ENCODE measurements at places on chromosomes 1 and 21.

GRCh38 chr21:17491716-17492414 is 21.0 kb upstream of the CXADR start:
- DNase-seq, result no peak

DNA sequence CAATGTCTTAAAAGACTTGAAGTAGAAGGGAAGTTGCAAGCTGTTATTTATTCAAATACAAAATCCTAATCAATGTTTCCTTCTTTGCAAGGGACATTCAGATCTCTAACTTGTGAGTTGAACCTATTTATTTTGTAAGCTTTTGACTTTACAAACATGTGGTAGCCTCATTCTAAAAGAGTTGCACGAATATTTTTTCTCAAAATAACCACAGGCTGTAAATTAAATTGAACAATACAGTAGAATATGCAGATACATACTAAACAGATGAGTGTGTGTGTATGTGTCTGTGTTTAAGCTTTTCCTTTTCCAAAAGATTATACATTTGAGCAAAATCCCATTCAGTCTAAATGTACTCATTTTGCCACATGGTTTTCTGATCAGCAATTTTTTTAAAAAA is 4.8 kb upstream of the DYNLT5 start:
- DNase-seq, result no peak

DNA sequence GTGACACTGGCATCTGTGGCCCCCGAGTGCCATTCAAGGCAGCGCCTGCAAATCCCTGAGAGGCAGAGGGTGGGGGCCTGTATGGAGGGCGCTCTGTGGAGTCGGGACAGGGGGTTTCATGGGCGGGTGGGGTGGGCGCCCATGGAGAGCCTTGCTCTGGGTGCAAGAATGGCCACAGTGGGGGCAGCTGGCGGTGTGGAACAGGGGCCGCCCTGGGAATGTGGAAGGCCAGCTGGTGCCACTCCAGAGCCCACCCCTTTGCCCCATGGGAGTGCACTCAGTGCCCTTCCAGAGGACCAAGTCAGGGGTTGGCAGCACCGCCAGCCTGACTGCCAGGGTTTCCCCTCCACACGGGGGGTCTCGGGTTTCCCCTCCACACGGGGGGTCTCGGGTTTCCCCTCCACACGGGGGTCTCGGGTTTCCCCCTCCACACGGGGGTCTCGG is 55.0 kb upstream of the TRAPPC10 start:
- DNase-seq, result no peak

- DNase-seq, result no peak
These were observed 48.9 kb downstream of the GORAB start for GRCh38 chr1:170580636-170581440.

- DNase-seq, result peak; percentile 81
These were observed 8.6 kb upstream of the PLA2G2C start for GRCh38 chr1:20194757-20195461.

DNA sequence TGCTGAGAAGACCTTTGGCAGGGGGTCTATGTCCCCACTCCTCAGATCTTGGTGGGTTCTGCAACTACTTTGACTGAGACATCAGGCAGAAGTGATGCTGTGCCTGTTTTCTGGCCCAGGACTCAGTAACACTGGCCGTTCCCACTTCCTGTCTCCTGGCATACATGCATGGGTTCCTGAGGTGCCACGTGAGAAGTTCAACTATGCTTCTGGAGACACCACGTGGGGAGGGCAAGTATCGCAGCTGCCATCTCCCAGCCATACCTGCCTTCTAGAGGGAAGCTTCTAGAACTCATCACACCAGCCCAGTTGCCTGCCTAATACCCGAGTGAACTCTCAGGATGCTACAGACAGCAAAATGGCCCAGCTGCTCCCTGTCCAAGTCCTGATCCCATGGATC is 65.8 kb downstream of the TRABD2B start:
- DNase-seq, result peak; percentile 17
